ENCODE measurements at places on chromosomes 4 and X.

- DNase-seq = no peak
Measured at GRCh38 chr4:28548136-28548535, 1687.5 kb downstream of the STIM2 start.

- no peak for DNase-seq
Measured at GRCh38 chr4:126969360-126970235, 663.2 kb upstream of the INTU start.

DNA sequence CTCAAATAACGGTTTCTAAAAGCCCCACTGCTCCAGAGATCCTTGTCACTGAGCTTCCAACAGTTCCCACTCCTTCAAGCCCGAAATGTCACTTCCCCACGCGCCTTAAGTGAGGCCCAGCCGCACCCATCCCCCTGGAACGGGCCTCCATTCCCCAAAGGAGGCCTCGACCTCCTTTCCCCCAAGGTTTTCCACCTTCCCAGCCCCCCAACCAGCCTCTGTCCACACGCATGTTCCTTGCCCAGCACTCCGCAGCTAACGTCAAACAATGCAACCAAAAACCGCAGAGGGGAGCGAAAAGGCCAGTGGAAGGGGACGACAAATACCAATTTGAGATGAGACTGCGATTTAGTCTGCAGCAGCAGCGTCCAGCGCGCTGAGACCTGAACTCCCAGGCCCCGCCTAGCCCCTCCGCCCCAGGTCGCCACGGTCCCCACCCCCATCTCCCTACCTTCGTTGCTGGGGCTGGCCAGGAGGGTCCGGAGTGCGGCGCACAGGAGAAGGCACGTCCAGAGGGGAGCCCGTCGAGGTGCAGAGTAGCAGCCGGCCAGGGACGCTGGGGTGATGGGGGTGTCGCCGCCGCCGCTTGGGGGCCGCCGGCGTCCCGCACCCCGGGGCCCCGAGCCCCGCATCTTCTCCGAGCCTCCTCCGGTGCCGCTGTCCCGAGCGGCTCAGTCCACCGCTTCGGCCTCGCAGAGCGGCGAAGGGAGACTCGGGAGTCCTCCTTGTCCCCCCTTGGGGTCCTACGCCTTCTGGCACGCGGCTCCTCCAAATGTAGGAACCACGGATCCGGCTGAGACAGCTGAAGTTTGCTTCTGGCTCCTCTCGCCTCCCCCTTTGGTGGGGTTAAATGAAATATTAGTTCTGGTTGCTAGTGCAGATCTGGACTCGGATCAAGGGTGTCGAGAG lies 924 bp downstream of the EPHA5 start:
- no peak for DNase-seq

- peak; percentile 29 for DNase-seq
Measured at GRCh38 chrX:78958419-78959116, 13.4 kb downstream of the P2RY10 start.

- DNase-seq = no peak
Measured at GRCh38 chr4:98555798-98556445, 102.5 kb downstream of the TSPAN5 start.

DNA sequence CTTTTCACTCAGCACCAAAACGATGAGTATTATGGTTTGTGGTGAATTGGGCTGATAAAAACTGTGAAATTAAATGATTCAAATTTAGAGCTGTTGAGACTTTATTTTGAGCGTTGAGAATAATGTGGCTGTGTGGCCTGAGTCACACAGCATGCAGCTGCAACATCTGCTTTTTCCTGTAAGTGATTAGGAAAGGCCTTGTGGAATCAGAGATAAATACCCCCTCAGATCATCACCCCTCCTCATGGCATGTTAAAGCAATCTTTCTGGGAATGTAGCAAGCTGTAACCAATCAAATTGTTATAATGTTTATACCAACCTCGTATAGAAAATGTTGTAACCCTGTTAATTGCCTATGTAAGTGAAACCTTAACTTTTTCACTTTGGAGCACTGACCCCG lies 90.0 kb upstream of the GRPR start:
- no peak for DNase-seq

- no peak for DNase-seq
Measured at GRCh38 chr4:146957237-146957636, 11.6 kb upstream of the TTC29 start.

- no peak for DNase-seq
Measured at GRCh38 chr4:132334081-132334480, 815.0 kb upstream of the PCDH10 start.

DNA sequence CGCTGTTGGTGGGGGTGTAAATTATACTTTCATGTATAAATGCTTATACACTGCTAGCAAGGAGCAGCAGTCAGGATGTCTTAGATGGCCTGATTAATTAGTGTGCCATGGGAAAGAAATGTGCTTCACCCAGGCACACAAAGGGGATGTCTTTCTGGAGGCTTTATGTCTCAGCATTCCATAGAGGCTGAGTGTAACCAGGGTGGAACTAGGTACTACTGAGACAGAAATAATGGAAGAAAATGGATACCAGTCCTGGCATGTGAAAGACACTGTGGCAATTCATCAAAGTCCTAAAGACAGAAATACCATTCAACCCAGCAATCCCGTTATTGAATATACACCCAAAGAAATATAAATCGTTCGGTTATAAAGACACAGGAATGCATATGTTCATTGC lies 52.5 kb downstream of the PF4 start:
- no peak for DNase-seq

DNA sequence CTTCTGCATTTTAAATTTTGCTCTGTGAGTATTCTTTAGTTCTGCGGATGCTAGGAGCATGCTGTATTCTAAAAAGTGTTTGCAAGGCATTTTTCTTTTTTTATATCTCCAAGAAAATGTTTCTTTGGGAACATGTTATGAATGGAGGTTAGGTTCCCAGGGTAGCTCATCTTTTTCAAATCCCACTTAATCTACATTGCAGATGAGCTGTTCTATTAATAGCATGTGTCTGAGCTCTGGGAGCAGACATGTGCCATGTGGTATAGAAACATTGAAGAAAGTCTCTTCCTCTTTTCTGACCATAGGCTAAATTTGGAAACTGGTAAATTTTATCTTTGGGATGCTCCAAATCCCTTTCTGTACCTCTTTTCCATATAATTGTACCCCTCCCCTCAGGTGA lies 23.2 kb downstream of the DIAPH2 start:
- DNase-seq = no peak

GRCh38 chr4:10243856-10244255 lies 127.3 kb upstream of the WDR1 start:
- no peak for DNase-seq

DNA sequence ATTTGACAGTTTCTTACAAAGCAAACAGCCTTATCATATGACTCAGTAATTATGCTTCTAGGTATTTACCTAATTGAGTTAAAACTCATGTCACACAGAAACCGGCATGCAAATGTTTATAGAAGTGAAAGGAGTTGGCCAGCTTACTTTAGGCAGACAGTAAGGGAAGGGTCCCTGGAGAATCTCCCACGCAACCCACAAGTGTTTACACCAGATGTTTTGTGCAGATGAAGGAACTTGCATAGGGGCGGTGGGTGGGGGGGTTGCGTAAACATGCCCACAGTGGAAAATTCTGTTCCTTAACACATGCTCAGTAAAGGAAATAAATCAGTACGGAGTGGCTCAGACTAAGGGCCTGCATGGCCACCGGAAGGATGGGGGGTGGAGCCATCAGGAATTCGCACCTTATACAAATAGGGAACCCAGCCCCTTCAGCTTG lies 330.5 kb upstream of the AADAT start:
- no peak for DNase-seq

- DNase-seq = no peak
Measured at GRCh38 chr4:955931-956381, 17.4 kb downstream of the DGKQ start.
